ENCODE measurements at places on chromosomes 7 and 10.

- no peak for DNase-seq
These were observed 189.0 kb upstream of the SH2B2 start for GRCh38 chr7:102097601-102098161.

GRCh38 chr10:79298403-79299244, 48.6 kb upstream of the PPIF start:
- peak; percentile 74 for DNase-seq

GRCh38 chr7:144134116-144134515, 11.1 kb downstream of the OR2A14 start:
- DNase-seq: peak; percentile 23

DNA sequence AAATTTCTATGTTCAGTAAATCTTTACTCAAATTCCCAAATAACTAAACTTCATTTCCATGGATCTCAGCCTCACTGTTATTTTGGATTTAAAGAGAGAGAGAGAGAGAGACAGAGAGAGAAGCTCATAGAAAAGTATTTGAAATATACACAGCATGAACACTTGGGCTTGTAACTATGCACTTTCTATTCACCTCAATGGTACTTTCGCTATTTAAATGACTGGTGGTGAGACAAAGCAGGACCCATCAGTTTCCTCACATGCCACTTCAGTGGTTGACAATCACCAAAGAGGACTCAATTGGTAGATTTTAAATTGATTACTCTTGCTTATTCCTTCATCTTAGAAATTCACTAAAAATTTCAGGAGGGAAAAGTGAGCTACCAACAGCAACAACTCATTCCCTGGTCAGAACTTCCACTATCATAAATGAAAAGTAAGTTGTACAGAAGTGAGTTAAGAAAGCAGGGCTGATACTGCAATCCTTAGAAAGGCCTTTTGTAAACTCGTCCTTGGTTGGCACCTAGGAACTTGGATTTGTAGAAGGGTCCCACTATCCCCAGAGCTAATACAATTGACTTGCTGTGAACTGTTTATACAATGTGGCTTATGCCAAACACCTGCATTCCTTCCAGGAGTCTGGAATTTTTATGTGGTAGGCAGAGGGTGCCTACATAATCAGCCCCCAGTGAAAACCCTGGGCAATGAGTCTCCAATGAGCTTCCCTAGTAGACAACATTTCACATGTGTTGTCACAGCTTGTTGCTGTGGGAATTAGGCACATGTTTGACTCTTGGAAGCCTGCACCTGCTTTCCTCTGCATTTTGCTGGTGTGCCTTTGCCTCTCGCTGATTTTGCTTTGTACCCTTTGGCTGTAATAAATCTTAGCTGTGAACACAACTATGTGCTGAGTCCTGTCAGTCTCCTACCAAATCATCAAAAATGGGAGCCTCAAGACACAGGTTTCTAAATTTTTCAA, 10.8 kb downstream of the ERLIN1 start:
- no peak for DNase-seq

DNA sequence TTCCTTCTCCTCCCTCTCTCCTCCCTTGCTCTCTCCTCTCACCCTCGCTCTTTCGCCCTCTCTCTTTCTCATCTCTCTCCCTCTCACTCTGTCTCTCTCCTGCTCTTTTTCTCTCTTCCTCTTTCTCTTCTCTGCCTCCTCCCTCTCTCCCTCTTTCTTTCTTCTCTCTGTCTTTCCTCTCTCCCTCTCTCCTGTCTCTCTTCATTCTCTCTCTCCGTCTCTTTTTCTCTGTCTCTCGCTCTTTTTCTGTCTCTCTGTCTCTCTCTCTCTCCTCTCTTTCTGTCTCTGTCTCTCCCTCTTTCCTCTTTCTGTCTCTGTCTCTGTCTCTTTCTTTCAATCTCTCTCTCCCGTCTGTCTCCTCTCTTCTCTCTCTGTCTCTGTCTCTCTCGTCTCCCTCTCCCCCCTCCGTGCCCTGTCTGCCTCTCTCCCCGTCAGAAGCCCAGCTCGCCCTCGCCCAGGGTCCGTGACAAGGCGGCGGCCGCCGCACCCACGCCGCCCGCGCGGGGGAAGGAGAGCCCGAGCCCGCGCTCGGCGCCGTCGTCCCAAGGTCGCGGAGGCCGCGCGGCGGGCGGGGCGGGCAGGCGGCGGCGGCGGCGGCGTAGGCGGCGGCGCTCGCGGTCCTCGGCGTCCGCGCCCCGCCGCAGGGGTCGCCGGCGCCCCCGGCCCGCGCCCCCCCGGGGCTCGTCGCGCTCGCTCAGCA, 21.3 kb upstream of the HSPB1 start:
- peak; percentile 64 for DNase-seq

- DNase-seq: no peak
These were observed 87.9 kb downstream of the RNF216 start for GRCh38 chr7:5693529-5693928.

GRCh38 chr7:40009301-40009700, 59.2 kb downstream of the CDK13 start:
- DNase-seq: no peak
